ENCODE measurements at places on chromosomes 6 and 20. TPM values are rescaled to one million over a fixed set of nuclear protein-coding genes. Genes with fewer than 3 reads are reported as not detected.

The SPATS1 gene
- not detected for total RNA-seq

The FAM162B gene
- 5.1 TPM for total RNA-seq

The REM1 gene
- total RNA-seq = 2.7 TPM

The MDFI gene
- total RNA-seq = 21.7 TPM

- no peak for DNase-seq
These were observed 129.6 kb upstream of the NUP153 start for GRCh38 chr6:17836293-17836692.

- no peak for DNase-seq
These were observed 137.8 kb downstream of the BTBD9 start for GRCh38 chr6:38501931-38502330.

GRCh38 chr6:129539032-129539431, 170.9 kb downstream of the ARHGAP18 start:
- no peak for DNase-seq

GRCh38 chr6:113361014-113361645, 496.0 kb upstream of the MARCKS start:
- DNase-seq = no peak

The CCDC170 gene
- 2.4 TPM for total RNA-seq
